ENCODE measurements at places on chromosomes 1 and 21.

DNA sequence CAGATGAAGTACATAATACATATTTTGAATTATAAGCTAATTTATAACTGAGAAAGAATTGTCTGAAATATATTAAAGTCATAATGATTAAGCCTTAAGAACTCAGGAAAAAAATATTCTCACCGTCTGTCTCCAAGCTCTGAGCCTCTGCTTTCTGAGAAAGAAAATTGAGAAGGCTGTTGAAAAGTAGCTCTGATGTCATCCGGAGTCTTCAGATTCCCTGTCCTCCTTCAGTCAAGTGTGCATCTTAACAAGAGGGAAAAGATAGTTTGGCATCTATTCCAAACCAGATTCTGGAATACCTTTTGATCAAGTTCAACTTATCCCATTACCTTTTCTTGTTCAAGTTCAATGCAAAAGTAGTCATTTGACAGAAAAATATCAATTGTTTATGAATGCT, 50.6 kb downstream of the NRIP1 start:
- DNase-seq, result no peak

DNA sequence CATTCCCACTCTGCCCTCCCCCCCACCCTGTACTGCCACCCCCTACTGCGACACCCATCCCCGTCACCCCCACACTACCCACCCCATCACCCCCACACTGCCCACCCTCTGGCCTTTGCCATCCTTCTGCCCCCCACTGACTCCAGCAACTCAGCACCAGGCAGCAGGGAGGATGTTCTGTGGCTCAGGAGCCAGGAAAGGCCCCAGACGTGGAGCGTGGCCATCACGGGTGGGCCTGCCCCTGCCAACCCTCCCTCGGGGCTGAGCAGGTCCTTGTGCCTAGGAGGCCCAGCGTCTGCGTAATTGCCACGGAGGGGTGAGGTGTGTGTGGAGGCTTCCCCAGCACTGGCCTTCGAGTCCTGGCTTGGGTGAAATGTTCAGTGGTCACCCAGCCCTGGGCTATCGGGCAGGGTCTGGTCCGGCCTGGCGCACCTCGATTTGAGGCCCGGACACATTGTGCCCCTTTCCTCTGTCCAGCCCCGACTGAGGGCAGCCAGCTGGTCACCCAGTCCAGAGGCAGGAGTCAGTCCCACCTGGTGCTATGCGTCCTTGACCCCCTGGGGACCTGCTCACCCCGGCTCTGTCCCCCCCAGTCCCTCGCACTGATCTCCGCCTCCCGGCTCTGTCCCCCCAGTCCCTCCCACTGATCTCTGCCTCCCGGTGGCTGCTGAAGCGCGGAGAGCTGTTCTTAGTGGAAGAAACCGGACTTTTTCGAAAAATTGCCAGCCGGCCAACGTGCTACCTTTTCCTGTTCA, 23.0 kb downstream of the ARHGEF16 start:
- DNase-seq, result no peak

DNA sequence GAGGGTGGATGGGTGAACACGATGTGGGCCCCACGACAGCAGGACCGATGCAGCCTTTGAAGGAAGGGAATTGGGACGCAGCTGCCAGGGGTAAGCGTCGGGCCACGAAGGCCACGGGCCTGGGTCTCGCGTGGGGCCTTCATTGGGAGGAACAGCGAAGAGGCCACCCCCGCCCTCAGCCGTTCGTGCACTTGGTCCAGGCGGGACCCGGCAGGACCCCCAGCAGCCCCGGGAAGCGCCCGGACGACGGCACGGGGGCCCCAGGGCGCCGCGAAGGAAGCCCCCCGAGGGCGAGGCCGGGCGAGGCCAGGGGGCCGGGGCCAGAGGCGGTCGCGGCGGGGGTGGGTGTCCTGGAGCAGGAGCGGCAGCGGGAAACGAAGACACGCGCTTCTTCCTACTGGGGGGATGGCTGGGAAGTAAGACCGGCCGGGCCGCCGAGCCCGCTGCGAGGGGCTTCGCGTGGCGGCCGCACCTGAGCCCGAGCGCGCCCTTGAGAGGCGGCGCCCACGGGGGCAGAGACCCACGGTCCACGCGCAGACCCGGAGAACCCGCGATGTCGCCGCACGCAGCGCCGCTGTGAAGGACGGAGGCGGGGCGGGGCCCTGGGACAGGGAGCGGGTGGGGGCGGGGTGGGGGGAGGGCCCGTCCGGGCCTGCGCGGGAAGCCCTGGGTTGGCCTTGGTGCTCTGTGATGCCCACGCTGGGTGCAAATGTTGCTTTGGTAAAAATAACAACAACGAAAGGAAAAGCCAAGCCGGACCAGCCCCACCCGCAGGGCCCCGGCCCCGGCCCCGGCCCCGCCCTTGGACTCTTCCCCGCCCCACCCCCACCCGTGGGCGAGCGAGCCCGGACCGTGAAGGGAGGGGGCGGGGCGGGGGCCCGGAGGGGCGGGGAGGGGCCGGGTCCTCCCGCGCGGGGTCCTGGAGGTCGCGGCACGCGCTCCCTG, 56.0 kb upstream of the ADARB1 start:
- DNase-seq, result no peak

- DNase-seq, result no peak
These were observed 46.7 kb upstream of the SLC19A1 start for GRCh38 chr21:45588871-45589491.

GRCh38 chr1:66395202-66396061, 138.5 kb upstream of the SGIP1 start:
- no peak for DNase-seq

DNA sequence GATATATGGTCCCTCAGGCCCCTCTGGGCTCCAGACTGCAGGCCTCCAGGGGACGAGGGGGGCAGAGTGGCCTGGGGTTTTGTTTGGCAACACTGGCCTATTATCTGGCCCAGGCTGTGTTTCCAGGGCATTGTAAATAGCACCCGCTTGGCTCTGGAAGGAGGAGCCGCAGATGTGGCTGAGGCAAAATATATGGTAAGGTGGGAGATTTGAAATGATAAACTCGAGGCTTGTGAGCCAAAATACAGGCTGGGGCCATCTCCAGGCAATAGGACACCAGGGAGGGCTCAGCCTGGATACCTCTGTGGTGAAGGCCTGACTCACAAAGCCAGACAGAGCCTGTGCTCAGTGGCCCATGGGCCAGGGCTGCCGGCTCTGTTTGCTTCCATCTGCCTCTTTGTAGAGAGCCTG, 14.0 kb downstream of the NAV1 start:
- peak; percentile 18 for DNase-seq

GRCh38 chr1:93155335-93155734, 24.9 kb downstream of the TMED5 start:
- no peak for DNase-seq

GRCh38 chr1:28162151-28162550, 14.3 kb downstream of the PTAFR start:
- DNase-seq, result no peak

DNA sequence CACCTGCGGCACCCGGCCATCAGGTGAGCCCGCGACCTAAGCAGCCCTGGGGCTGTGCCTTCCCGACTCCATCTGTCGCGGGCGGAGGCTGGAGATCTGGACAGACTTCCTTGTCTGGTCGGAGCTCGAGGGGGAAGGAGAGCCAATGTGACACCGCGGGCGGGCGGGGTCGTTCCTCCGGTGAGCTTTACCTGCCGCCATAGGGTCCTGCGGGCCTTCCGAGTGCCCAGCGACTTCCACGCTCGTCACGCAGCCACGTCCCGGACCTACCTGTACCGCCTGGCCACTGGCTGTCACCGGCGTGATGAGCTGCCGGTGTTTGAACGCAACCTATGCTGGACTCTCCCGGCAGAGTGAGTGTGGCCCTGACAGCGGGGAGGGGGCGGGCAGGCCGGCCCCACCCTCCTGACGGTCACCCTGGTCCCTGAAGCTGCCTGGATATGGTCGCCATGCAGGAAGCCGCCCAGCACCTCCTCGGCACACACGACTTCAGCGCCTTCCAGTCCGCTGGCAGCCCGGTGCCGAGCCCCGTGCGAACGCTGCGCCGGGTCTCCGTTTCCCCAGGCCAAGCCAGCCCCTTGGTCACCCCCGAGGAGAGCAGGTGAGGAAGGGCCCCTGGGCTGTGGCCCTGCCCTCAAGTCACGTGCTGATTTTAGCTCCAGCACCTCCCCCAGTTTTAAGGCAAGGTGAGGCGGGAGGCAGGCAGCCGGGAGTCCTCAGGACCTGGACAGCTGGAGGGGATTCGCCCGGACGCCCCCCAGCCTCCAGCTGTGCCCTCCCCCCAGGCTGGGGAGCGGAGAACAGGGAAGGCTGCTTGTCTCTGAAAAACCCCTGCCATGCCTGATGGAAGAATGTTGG, 1.1 kb downstream of the PUSL1 start:
- DNase-seq, result no peak

DNA sequence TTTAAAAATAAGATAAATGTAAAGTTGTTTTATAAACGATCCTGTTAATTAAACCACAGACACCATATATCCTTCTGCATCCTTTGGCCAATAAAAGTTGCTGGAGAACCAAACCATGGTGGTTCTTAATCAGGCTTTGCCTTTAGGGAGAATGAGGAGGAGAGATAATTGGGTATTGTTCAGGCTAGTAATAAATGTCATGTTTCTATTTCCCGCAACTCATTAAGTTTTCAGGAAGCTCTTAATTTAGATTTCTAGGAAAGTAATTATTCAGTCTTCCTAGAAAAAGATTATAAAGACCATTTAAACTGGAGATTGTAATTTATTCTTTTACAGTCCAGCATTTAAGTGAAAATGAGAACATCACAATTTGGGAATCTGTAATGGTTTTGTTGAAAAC, 34.5 kb downstream of the RAB4A start:
- no peak for DNase-seq

- DNase-seq, result no peak
These were observed 298.5 kb downstream of the PCP4 start for GRCh38 chr21:40165773-40166070.

GRCh38 chr21:43767984-43768867, 7.9 kb downstream of the CSTB start:
- no peak for DNase-seq

DNA sequence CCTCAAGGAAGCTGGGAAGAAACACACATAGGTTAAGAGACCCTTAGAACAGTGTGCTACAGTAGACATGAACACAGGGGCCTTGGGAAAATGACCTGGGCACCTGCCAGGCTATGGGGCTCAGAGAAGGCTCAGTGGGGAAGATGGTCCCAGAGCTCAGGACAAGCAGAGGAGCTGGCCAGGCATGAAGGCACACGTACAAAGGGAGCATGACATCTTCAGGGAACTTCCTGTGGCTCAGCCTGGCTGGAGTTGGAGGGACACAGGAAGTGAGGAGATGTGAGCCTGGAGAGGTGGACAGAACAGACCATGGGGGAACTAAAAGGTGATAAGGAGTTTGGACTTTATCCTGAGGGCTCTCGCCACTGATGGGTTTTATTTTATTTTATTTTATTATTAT, 3.8 kb upstream of the SLC50A1 start:
- DNase-seq, result no peak

- no peak for DNase-seq
These were observed 22.3 kb downstream of the MECR start for GRCh38 chr1:29208442-29208841.

DNA sequence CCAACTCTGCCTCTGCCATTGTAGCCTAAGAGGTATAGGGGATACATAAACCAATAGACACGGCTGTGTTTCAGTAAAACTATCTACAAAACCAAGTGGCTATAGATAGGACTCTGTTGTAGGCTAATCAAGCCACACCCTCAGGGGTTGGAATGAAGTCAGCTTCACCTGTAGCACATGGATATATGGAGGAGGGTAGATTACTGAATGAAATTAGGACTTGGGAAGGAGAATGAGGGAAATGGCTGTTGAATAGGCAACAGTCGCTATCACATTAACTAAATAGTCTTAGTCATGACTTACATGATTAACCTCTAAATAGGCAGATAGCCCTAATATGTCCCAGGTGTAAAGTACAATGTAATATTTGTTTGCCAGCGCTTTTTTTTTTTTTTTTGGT, 49.7 kb downstream of the DESI2 start:
- DNase-seq, result no peak

- DNase-seq, result no peak
These were observed 94.7 kb downstream of the LIPI start for GRCh38 chr21:14116080-14116481.

DNA sequence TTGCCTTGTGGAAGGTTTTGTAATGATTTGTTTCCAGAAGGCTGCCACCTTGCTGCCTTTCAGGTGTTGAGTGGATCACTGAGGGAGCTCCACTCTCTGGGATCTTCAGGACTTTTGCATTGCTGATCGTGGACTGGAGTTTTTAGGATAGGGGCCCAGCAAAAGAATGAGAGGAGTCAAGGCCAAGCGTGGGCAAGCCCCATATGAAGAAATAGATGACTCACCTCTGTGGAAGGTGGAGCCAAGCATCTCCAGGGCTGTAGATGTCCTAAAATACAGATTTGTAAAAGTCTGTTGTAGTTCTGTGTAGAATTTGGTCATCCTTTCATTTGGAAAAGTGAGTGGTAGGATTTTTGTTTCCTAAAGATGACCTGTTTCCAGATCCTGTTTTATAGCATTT, 67.0 kb downstream of the ST3GAL3 start:
- DNase-seq, result no peak

DNA sequence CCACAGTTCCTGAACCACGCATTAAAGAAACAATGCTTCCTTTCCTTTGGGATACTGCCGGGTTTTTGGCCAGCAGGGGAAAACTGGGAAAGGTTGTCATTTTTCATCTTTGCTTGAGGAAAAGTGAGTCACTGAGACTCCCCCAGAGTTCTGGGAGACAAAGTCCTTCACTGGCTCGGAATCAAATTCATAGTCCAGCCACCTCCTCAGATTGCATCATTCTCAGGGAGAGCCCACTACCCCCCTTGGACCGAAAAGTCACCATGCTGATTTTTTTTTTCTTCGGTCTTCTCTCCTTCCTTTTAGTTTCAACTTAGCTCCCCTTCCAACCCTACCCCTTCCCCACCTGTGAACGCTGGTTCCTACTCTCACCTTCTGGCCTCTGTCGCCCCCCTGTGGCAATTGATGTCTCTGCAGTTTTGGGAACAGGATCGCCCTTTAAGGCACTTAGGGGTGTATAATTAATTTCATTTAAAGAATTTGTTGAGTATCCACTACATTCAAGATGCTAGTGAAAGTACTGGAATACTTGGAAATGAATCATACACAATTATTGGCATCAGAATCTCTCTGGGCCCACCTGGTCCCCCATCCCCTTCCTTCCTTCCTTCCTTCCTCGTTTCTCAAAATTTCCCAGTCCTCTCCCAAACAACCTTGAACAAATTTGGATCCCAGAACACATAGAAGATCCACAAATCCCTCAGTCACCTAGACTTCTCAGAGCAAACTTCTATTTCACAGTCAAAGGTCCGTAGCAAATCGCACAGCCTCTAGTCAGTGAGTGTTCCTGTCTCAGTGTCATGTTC, 6.9 kb downstream of the ACKR1 start:
- peak; percentile 12 for DNase-seq

GRCh38 chr1:192729500-192729899, 79.3 kb upstream of the RGS2 start:
- DNase-seq, result no peak

GRCh38 chr1:155360051-155360450, 39.4 kb downstream of the RUSC1 start:
- DNase-seq, result no peak

GRCh38 chr1:27298632-27299384, 23.2 kb upstream of the TMEM222 start:
- peak; percentile 55 for DNase-seq

- no peak for DNase-seq
These were observed 85.8 kb downstream of the LTN1 start for GRCh38 chr21:28906841-28907240.
